SK-MEL-5 (cell line): ENCODE measurements at places on chromosomes 3 and 15.

- DNase-seq, result peak; percentile 95
These were observed 95.7 kb downstream of the CPN2 start for GRCh38 chr3:194255252-194256039.

DNA sequence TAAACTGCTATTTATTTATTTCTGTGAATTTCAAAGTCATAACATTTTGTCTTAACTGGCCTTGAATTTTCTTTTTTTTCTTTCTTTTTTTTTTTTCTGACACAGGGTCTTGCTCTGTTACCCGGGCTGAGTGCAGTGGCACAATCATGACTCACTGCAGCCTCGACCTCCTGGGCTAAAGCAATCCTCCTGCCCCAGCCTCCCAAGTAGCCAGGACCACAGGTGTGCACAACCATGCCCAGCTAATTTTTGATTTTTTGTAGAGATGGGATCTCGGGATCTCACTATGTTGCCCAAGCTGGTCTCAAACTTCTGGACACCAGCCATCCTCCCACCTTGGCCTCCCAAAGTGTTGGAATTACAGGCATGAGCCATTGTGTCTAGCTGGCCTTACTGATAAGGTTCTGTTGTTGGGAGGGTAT is 77.4 kb upstream of the TNFSF10 start:
- DNase-seq, result no peak

- DNase-seq, result no peak
These were observed 67.9 kb downstream of the MYO1E start for GRCh38 chr15:59304807-59305206.

GRCh38 chr3:94130690-94131089 is 67.8 kb downstream of the NSUN3 start:
- DNase-seq, result no peak

DNA sequence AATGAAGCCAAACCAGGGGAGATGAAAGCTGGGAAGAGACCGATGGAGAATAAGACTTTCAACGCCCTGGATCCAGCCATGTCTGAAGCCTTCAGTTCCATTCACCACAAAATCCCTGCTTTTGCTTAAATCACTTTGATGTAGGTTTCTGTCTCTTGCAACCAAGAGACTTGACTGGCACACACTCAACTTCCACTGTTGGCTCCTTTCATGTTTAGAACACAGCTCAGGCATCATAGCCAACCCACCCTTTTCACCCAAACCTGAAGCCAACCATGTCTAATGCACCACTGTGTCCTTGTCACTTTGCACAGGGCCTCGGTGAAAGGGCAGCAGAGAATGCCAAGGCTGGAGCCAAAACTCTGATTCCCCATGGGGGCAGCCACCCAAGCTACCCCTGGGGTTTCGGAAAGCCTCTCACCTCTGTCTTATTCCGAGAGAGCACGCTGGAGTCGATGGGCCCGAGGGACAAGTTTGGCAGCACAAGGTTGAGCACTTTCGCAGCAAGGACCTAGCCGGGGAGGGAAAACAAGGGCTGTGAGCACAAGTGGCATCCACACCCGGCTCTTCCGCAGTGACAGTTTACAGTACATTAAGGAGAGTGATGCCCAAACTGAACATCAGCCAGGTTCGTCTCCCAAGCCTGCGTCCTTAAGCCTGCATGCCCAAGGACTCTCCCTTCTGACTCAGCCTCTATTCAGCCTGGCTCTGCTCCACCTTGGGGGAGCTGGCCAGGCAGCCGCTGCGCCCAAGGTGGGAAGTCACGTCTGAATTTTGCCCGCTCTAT is 37.6 kb downstream of the ABTB1 start:
- DNase-seq, result no peak

- no peak for DNase-seq
These were observed 63.3 kb downstream of the ABHD5 start for GRCh38 chr3:43753741-43754715.

- no peak for DNase-seq
These were observed 35.1 kb downstream of the CCDC54 start for GRCh38 chr3:107412376-107412775.

DNA sequence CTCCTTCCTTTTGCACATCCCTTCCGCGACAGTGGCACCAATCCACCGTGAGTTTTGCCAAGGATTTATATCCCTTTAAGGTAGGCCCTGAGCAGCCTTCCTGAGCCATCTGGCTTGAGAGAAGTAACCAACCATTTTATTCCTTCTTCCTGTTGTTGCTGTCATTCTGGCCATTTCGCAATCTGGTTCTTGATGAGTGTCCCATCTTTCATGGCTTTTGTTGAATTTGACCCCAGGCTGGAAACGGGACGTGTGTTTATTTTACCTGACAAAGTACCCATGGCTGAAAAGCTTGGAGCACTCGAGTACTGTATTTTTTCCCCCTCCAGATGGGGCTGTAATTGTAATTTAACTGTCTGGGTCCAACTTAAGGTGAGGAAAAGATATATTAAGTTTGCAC is 173.4 kb downstream of the WNT5A start:
- DNase-seq, result no peak

GRCh38 chr3:119676020-119676419 is 1.2 kb downstream of the COX17 start:
- no peak for DNase-seq

GRCh38 chr3:135811651-135812050 is 153.9 kb upstream of the PPP2R3A start:
- no peak for DNase-seq

DNA sequence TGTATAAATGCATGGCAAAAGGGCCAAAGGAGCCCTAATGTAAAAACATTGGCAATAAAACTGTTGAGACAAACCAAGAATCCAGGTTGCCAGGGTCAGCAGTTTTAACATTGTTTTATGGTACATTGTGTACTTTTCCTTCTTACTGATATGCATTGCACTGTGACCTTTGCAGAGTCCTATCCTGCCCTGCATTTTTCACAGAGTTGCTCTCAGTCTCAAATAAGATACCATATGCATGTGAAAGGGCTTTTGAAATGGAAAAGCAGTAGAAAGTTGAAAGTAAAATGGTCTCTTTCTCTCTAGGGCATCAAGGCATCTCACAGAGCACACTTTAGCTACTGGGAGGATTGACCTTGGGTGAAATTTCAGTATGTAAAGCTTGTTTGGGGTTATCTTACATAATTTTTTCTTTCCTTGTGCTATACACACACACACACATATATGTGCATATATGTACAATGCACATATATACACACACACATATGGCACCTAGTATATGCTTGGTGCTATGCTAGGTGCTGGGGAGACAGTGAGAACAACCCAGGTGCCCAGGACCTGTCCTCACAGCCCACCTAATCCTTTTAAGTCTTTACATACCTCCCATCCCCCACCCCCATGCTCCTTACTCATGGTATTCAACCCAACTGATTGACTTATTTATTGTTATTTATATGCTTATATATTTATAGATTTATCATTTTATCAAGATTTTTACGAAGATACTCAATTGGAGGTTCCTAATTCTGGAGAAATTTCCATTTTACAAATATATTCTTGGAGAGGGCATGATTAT is 1.2 kb upstream of the PPP2R3A start:
- DNase-seq, result no peak

DNA sequence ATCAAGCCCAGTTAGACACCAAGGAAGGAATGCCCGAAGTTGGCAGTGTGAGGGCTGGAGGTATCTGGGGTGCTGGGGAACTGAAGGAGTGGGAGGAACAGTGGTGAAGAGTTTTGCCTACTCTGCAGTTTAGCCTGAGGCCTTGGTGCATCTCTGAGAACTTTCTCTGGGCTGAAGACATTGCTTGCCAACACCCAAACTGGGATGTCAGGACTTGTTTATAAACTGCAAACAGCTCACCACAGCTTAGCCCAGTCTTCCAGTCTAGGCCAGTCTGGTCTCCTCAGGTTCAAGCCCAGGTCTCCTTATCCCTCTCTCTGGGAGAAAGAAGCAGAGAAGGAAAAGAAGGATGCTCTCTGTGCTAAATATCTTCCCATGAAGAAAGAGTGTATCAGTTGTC is 68.0 kb upstream of the BOC start:
- no peak for DNase-seq

GRCh38 chr15:90338532-90338931 is 13.6 kb upstream of the ZNF774 start:
- no peak for DNase-seq

DNA sequence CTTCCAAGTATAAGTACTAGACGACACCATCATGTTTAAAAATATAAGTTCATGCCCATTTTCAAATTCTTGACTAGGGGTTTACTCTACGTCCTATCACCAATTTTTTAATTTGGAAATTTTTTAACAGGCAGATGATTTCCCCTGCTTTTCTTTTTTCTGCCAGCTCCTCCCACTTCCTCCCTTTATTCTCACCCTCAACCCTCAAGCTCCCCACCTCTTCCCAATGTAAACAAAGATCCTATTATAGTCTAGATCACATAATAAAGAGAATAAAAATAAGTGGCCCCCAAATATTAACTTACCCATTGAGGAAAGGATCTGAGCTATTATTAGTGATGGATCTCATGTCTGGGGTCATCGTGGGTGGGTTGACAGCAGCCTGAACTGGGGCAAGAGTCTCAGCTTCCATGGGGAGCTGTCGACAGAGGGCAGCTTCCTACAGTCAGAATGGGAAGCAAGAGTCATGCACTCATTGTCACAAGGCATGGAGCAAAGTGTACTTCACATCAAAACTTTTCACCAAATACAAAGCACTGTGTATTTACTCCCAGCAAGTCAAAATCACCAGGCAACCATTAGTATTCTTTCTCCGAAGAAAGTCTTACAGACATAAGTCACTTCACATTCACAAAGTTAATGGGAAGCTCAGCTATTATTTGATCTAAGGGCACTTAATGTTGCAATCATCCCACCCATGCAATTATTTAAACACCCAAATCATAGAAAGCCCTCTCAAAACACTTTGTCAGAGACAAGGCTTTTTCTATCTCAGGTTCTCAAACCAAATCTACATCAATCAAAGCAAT is 53.2 kb downstream of the TM4SF4 start:
- peak; percentile 91 for DNase-seq

DNA sequence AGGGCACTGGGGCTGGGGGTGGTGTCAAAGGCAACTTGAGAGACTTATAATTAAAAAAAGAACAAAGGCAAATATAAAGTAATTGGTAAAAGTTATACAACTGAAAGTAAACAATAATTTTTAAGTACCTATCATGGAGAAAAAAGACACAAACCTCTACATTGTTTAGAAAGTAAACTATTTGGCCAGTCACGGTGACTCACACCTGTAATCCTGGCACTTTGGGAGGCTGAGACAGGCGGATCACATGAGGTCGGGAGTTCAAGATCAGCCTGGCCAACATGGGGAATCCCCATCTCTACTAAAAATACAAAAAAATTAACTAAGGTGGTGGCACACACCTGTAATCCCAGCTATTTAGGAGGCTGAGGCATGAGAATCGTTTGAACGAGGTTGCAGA is 25.8 kb downstream of the RPSA start:
- DNase-seq, result no peak

DNA sequence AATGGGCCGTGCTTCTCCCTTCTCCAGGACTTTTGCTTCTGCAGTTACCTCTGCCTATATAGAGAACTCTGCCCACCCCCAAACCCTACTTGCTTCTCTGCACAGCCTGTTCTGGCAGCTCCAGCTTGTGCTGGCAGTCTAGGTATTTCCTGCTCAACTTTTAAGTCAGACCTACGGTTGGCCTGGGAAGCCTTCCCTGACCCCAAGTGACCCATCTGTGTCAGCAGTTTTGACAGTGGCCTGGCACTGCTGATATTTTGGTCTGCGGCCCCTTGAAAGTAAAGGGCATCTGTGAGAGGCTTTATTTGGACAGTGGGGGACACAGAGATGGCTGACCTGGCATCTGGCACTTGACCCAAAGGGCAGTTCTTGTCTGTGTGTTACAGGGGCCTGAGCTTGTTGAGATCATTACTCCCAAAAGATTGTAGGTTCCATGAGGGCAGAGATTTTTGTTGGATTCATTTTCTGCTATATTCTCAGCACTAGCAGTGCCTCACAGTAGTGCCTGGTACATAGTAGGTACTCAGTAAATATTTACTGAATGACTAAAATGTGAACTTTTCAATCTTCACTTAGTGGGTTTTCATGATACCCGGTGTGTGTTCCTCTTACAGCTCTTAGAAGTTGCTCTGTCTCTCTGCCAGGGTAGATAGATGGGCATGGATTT is 55.2 kb upstream of the TRAK1 start:
- DNase-seq, result no peak

DNA sequence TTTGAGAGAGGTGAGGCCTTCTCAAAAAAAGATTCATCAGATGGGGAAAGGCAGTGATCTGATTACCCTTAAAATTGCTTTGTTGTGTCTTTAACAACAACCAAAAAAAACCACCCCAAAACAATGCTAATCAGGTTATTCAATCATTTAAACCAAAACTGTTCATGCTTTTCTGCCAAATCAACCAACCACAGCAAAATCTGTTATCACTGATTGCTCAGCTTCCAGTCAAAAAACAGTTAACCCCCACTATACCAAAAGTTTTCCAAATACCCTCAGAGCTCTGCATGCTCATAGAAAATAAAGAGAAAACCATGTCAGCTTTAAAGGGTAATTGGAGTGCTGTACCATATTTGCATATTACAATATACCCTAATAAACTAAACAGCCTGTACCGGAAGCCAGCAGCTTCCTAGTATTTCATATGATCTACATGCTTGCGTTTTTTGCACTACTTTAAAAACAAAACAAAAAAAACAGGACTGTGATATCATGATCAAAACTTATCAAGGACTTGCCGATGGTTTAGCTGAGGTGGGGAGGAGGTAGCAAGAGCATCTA is 22.8 kb downstream of the SATB1 start:
- no peak for DNase-seq

DNA sequence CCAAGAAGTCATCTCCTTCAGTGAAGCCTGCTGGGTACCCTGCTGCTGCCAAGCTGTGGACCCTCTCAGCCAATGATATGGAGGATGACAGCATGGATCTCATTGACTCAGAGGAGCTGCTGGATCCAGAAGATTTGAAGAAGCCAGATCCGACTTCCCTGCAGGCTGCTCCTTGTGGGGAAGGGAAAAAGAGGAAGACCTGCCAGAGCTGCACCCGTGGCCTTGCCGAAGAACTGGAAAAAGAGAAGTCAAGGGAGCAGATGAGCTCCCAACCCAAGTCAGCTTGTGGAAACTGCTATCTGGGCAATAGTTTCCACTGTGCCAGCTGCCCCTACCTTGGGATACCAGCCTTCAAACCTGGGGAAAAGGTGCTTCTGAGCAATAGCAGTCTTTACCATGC is 13.7 kb upstream of the ANP32A start:
- no peak for DNase-seq

- no peak for DNase-seq
These were observed 50.3 kb upstream of the PLXND1 start for GRCh38 chr3:129656659-129657247.

- no peak for DNase-seq
These were observed 29.6 kb downstream of the MGA start for GRCh38 chr15:41689834-41690233.

GRCh38 chr3:172173316-172174254 is 134.2 kb downstream of the FNDC3B start:
- no peak for DNase-seq

DNA sequence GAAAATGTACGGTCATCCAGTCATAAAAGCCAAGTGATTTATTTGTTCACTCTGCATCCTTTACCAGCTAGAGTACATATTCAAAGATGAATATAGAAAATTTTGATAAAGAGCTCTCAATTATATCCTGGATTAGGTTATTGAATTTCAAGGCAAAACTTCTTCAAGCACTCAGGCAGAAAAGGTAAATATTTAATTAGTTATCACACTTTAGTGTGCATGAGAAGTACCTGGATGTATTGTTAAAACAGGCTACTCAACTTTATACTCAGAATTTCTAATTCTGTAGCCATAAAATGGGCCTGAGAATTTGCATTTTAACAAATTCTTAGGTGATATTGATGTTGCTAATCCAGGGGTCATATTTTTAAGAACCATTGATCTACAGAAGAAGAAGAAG is 45.3 kb downstream of the ILDR1 start:
- DNase-seq, result no peak

GRCh38 chr3:179544981-179545645 is 17.6 kb upstream of the ACTL6A start:
- peak; percentile 96 for DNase-seq
